ENCODE measurements at places on chromosomes 13 and 19. TPM values are rescaled to one million over a fixed set of nuclear protein-coding genes. Genes with fewer than 3 reads are reported as not detected.

DNA sequence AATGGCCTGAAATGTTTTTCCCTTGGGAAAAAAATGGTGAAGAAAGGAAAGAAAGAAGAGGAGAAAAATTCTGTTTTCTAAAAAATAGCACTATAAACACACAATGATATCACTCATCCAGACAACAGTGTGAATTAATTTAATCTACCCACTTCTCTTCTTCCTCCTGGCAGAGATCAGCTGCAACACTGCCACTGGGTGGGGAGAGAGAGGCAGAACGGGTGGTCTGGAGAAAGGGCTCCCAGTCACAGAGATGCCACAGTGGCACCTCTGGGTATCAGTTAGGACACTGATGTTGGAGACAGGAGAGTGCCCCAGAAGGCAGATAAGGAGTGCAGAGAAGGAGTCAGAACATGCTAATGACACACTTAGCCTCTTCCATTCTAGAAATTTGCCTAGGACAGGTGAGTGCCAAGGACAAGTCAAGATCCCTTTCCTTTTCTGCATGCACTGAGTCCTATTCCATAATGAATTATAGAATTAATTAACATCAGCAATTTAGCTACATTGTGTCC is 168.6 kb downstream of the SUCLA2 start:
- DNase-seq, result no peak
- H3K4me1 ChIP-seq, result no peaks in the 10 kb centered on the region
- no peaks in the 10 kb centered on the region for H3K27me3 ChIP-seq
- H3K36me3 ChIP-seq, result no peaks in the 10 kb centered on the region

DNA sequence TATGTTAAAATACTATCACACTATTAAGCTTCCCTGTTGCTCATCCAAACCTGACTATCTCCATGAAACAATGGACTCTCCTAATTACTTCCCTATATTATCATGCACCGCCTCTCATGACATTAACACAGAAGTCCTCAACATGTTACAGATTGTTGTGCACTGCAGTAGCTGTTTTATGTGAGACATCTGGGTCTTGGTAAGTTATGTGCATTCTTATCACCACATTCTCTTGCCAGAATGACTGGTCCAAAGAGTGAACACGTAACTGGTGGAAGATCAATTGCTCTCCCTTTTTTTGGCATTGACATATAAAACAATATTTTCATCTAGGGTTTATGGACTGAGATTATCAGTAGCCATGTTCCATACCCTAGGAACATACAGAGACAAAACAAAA is 59.4 kb downstream of the POSTN start:
- no peak overlapping the region for H3K27ac ChIP-seq
- no peak overlapping the region for H3K4me3 ChIP-seq
- no peaks in the 10 kb centered on the region for H3K27me3 ChIP-seq
- H3K4me1 ChIP-seq, result no peaks in the 10 kb centered on the region

DNA sequence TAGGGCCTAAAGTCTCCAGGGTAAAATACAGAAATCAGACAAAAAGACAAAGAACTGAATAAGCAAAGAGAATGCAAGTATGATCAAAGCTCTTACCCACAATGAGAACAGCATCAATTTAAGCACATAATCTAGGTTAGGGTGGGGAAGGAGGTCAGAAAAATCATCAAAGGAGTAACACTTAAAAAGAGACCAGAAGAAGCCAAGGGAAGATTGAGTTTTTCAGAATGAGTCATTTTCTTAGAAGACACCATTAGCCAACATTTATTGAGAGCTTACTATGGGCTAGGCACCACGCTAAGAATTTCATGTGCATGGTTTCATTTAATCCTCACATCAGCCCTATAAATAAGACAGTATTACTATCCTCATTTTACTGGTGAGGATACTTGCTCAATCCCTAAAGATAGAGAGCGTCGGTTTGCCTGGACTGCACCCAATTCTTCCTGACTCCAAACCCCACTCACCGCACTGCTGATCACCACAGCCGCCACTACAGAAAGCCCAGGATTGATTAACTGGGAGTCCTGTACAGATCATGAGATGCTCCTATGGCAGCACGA is 1.7 kb upstream of the SHISA2 start:
- no peak overlapping the region for H3K27ac ChIP-seq
- H3K4me3 ChIP-seq, result no peak overlapping the region
- no peaks in the 10 kb centered on the region for H3K4me1 ChIP-seq

GRCh38 chr13:97140611-97141010 is 81.5 kb upstream of the MBNL2 start:
- H3K4me3 ChIP-seq, result no peak overlapping the region
- H3K36me3 ChIP-seq, result no peaks in the 10 kb centered on the region
- no peaks in the 10 kb centered on the region for H3K27me3 ChIP-seq
- H3K4me1 ChIP-seq, result peaks cover 7% of the 10 kb centered on the region

- no peak overlapping the region for H3K4me3 ChIP-seq
- H3K27me3 ChIP-seq, result no peaks in the 10 kb centered on the region
- no peak overlapping the region for H3K27ac ChIP-seq
- no peaks in the 10 kb centered on the region for H3K4me1 ChIP-seq
Observed at GRCh38 chr13:101332583-101332982, 83.7 kb downstream of the NALCN start.

GRCh38 chr19:47651691-47652090 is 42.8 kb downstream of the BICRA start:
- no peaks in the 10 kb centered on the region for H3K27me3 ChIP-seq
- no peak overlapping the region for H3K27ac ChIP-seq
- H3K36me3 ChIP-seq, result peaks cover 42% of the 10 kb centered on the region

DNA sequence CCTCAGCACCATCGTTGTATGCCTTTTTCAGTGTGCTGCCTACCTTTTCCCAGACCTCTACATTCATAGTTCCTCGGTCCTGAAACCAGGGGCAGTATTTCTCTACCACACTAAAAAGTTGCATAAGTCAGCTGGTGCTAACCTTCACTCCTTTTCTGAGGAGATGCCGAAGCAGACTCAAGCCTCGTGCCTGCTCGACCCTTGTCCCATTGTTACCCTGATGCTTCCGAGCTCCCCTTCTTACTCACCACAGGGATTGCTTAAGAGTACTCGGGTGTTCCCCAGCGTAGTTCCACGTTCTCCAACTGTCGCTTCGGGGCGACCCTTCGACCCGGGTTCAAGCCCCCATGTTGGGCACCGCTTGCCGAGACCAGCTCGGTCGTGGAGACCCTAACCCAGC is 19.0 kb upstream of the IL17D start:
- H3K4me3 ChIP-seq, result no peak overlapping the region
- H3K4me1 ChIP-seq, result no peaks in the 10 kb centered on the region
- no peaks in the 10 kb centered on the region for H3K27me3 ChIP-seq
- H3K27ac ChIP-seq, result no peak overlapping the region
- no peak for DNase-seq

- DNase-seq, result no peak
- H3K27me3 ChIP-seq, result no peaks in the 10 kb centered on the region
- H3K4me1 ChIP-seq, result peaks cover 29% of the 10 kb centered on the region
- H3K4me3 ChIP-seq, result peak overlapping the region; percentile 94
- H3K36me3 ChIP-seq, result peaks cover 47% of the 10 kb centered on the region
Observed at GRCh38 chr19:40799558-40800338, 757 bp downstream of the EGLN2 start.

- H3K36me3 ChIP-seq, result peaks cover 9% of the 10 kb centered on the region
- H3K27ac ChIP-seq, result no peak overlapping the region
- DNase-seq, result no peak
Observed at GRCh38 chr19:11989112-11989456, 24.2 kb downstream of the ZNF763 start.

The VSIG10L gene
- total RNA-seq, result 11.5 TPM

The ZNF556 gene
- not detected for total RNA-seq

The XPO4 gene
- total RNA-seq, result 29.7 TPM

All from endodermal cell (in vitro differentiated cells).